ENCODE measurements at places on chromosomes 16 and 17.

DNA sequence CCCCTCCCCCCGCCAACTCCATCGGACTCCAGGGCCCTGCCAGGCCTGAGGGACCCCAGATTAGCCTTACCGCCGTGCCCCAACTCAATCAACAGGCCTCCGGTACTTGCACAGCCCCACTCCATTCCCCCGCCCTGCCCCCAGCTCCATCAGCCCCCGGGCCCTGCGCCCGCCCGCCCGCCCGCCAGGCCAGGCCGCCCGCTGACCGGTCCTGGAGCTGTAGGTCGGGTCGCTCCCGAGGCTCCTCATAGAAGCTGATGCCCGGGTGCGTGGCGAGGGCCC is 308 bp downstream of the GTF3C1 start:
- DNase-seq: no peak

DNA sequence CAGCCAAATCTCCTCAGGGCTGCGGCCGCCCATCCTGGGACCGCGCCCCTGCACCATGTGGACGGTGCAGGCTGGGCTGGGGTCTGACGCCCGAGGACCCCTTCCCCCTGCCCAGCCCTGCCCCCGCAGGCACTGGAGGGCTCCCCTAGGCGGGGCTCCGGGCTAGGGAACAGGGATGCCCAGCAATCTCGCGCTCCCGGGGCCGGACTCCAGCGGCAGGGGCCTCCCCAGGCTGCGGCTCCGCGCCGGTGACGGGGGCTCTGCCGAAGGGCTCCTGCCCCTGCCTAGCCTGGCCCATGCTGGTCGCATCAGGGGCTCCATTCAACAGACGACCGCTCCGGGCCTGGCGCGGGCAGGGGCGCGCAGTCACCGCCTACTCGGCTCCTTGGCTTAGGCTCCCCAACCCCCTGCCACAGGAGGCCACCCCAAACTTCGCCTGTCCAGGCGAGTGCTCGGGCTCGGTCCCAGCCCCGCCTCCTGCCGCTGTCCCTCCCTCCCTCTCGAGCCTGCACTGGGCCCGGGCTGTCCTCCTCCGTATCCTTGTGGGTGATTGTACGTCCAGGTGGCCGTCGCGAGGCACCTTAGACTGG is 27.4 kb upstream of the ADORA2B start:
- DNase-seq: no peak

- DNase-seq: no peak
Observed at GRCh38 chr17:70987867-70988340, 818.6 kb downstream of the KCNJ2 start.

GRCh38 chr17:61470530-61471136 is 18.4 kb downstream of the TBX4 start:
- no peak for DNase-seq

GRCh38 chr17:31570951-31571892 is 179.7 kb downstream of the RAB11FIP4 start:
- DNase-seq: no peak

GRCh38 chr16:11586378-11586855 is 302 bp downstream of the LITAF start:
- DNase-seq: no peak

GRCh38 chr17:39051001-39051585 is 83.9 kb upstream of the FBXO47 start:
- no peak for DNase-seq

GRCh38 chr16:79171931-79172705 is 428.4 kb downstream of the MAF start:
- DNase-seq: no peak
